Eye (tissue), 1 donor: ENCODE measurements at places on chromosomes 5 and 9.

DNA sequence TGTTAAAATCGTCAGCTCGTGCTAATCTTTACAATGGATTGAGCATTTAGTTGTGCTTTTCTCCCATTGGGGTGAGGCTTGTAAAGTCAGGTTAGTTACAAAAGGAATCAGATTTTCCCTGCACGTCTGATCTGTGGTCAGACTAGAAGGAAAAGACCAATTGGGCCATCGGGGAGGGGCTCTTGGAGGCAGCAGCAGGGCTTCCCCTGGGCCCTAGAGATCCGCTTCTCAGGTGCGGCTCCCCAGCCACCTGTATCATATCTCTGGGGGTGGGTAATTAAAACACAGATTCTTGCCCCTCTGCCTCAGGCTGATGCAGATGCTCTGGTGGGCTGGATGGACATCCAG lies 200.3 kb downstream of the HSPA4 start:
- DNase-seq, result no peak

GRCh38 chr9:108434036-108434435 lies 421.8 kb downstream of the ACTL7B start:
- DNase-seq, result no peak

DNA sequence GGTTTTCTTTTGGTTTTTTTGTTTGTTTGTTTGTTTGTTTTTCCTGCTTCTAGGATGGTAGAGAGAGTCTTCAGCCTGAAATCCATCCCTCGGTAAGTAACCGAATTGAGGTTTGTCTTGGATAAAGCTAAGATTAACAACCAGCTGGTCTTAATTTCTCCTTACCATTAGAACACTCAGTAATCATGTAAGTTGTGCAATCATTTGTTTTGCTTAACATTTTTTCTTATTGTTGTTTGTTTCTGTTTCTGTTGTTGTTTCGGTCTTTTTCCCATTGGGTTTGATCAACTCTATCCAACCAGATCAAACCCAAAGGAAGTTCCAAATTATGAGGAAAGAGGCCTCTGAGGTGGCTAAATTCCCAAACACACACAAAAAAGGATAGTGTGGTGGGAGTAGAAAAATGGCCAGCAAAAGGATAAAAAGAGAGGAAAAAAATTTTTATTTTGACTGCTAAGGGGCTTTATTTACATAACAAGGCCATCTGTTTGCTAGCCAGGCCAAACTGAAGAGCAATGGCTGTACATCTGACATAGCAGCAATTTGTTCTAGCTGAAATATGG lies 49.6 kb upstream of the ANKRD31 start:
- DNase-seq, result peak; percentile 36

DNA sequence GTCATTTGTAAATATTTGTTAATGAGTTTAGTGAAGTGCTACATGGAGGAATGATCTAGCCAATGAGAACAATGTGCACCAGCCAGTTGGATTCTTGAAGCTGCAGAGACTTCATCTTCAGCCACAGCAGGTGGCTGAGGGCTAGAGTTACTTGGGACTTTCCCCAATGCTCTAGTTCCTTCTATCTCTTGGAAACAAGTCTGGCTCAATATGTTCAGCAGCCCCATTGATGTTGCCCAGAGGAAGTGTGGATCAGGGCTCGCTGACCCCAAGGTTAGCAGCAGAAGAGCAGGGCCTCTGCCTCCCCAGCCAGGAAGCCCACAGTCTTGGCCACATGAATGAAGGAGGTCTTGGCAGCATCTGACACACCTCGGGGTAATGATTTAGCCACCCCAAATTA lies 117.5 kb downstream of the SLC1A3 start:
- DNase-seq, result no peak

DNA sequence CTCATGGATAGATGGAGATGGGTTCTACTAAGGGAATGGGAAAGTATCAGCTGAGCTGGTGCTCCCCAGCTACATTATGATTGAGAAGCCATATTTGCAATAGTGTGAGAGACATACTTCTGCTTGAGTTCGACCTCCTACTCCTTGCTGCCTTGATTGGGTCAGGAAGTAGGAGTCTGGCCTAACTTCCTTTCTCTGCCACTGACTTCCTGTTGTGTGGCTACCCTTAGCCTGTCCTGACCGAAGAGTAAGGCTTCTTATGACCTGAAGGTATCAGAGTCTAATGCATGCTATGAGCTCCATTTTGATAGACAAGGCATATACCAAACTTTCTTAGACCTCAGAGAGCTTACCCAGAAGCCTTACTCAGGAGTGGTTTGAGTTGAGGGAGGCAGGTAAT lies 53.9 kb downstream of the OSTF1 start:
- DNase-seq, result no peak

GRCh38 chr5:181052672-181053487 lies 12.8 kb downstream of the BTNL9 start:
- DNase-seq, result peak; percentile 57

- DNase-seq, result no peak
Measured at GRCh38 chr5:115202952-115203351, 33.2 kb upstream of the TRIM36 start.

GRCh38 chr9:129834489-129835127 lies 467 bp downstream of the C9orf78 start:
- no peak for DNase-seq

DNA sequence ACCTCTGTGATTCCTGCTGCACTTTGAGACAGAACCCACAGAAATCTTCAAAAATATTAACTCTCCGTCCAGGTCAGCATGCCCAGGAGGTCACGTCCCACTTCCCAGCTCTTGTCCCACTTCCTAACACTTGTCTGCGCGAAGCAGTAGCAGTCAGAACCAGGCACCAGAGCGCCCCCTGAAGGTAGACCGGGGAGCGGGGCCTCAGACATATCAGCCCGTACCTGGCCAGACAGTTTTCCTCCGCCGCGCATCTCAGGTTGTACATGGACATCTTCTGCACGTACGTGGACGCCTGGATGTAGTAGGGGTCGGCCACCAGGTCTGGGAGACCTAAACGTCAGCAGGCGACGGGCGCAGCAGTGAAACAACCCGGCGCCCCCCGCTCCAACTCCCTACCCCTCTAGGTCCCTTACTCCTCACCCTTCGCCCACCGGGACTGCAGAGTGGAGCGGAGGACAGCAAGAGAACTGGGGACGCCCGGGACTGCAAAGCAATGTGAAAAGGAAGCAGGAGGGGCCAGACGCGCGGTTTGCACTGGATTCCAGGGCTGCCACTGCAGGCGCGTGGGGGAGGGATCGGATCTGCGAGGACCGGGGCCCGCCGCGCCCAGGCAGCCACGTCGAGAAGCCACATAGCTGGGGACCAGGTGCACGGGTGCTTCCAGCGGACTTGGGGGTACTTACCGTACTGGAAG lies 1.2 kb downstream of the LOX start:
- DNase-seq, result peak; percentile 93

DNA sequence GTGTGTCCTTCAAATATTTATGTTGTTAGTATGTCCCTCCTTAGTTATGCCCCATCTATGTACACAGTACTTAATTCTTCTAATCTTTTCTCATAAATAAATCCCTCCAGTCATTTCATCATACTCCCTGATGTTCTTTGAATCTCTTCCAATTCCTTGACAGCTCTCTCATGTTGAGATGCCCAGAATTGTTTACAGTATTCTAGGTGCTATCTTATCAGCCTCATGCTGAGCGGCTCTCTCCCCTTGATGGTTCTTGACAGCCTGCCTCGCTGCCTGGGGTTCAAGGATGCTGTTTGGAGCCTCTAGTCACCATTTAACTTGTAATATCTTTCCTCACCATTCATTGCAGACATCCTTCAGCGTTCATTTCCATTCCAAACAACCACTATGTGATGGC lies 799.2 kb downstream of the BRINP1 start:
- peak; percentile 11 for DNase-seq

- DNase-seq, result no peak
Measured at GRCh38 chr9:136299541-136299940, 4.4 kb downstream of the CCDC187 start.

GRCh38 chr5:116394186-116394867 lies 180.3 kb downstream of the SEMA6A start:
- DNase-seq, result no peak

DNA sequence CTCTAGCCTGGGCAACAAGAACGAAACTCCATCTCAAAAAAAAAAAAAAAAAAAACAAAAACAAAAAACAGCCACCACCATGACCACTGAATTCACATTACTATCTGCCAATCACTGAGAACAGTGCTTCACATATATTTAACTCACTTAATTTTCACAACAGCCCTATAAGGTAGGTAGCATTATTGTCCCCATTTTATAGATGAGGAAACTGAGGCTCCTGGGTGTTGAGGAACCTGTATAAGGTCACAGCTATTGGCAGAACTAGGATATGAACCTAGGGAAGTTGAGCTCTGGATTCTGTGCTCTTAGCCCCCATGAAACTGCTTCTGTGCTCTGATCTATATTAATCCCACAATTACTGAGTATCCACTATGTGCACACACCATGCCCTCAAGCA lies 283.7 kb downstream of the CRB2 start:
- DNase-seq, result no peak

- no peak for DNase-seq
Measured at GRCh38 chr9:117678871-117679270, 25.3 kb upstream of the TLR4 start.

DNA sequence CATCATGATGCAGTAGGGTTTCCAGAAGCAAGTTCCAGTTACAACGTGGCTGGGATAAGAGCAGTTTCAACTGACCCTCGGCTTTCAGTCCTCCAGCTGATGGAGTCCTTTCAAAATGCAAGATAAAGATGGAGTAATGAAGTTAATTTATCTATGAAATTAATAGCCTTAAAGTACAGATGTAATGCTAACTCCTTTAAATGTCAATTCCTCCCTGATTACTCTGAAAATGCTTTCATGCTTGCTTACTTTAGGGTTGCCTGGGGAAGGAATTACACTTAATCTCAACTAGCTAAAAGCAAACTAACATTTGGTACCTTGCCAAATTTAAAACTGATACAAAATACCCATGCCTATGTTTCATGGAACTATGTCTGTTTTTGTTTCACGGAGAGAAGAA lies 178.4 kb downstream of the KIAA0825 start:
- DNase-seq, result no peak

GRCh38 chr5:176897263-176897662 lies 1.9 kb downstream of the HK3 start:
- no peak for DNase-seq

DNA sequence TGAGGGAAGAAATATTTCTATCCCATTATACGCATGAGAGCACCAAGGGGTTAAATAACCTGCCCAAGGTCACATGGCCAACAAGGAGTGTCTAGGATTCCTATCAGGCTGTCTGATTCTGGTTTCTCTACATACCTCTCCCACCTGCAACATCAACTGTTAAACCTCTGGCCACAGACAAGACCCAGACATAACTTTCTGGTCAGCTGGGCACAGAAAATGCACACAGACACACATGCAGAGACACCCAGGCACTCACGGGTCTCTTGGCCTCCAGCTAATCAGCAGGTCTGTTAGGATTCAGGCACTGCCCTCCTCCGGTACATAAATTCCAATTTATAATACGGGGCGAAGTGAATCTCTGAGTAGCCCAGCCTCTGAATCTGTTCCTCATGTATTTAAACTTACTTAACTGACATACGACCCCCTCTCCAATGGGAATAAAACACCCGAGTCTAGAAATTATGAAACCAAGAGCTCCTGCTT lies 1.5 kb downstream of the SEPTIN8 start:
- DNase-seq, result peak; percentile 39

- DNase-seq, result no peak
Measured at GRCh38 chr5:104599726-104600125, 1037.1 kb upstream of the NUDT12 start.

DNA sequence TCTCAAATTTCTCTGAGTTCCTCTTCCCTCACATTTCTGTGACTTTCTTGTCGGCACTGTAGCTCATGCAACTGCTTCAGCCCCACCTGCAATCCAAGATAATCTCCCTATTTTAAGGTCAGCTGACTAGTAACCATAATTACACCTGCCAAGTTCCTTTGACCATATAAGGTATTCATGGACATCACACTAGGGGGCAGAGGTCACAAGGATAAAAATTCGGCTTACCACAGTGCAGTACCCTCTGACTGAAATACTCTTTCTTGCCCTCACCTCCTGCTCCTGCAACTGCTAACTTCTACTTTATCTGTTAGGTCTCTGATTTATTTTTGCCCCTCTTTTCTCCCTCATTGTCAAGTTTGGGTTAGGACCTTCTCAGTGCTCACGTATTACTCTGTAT lies 144.2 kb downstream of the GDNF start:
- no peak for DNase-seq

DNA sequence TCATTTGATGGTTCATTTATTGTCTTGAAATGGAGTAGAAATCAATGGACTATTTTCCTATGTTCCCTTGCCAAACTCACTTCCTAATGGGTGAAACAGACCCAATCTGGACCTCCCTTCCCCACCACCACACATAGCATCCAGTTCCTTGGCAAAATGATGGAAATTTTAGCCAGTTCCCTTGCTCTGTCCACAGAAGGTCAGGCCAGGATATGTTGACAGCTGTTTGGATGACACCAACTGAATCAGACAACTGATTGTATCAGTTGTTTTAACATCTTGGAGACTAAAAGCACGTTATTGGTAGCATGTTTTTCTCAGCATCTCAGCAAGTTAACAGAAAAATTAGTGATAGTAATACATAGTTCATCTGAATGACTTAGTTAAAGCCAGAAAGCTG lies 534.8 kb downstream of the PSAT1 start:
- no peak for DNase-seq

- no peak for DNase-seq
Measured at GRCh38 chr5:1516615-1517601, 6.9 kb downstream of the LPCAT1 start.

DNA sequence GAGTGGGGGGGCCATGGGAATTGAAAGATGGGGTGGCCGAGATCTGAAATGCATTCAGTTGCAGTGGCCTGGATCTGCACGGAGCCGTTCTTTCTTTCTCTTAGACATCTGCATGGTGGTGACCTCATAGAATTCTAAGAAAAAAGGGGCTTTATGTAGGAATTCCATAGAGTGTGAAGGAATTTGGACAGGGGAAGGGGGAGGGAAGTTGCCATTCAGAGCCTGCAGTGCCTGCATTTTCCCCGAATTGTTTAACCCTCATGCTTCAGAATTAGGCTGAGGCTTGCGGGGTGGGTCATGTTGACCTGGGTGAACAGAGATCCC lies 4.9 kb downstream of the NEK6 start:
- peak; percentile 80 for DNase-seq

DNA sequence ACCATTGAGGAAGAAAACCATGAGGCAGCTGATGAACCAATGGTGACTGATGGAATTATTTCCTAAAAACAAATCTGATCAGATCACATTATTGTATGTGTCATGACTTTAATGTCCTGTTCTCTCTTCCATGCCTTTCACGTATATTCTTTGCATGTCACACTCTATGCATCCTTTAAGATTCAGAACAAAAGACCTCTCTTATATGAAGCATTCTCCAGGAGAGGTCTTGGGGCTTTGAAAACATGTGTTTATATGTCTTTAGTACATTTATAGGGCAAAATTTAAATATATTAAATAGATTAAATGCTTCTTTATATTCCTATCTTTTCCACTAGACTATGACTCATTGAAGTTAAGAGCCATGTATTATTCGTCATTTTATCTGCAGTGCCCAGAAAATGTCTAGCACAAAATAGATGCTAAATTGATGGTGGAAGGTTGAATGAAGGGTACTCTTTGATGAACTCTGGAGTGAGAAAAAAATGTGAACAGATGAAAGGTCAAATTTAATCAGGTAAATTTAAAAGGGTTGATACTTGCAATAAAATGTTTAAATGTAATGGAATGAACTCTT lies 196.3 kb downstream of the PSAT1 start:
- DNase-seq, result no peak

GRCh38 chr9:78292716-78293497 lies 4.0 kb upstream of the PSAT1 start:
- no peak for DNase-seq
